ENCODE measurements at places on chromosomes 2 and 18. TPM values are rescaled to one million over a fixed set of nuclear protein-coding genes. Genes with fewer than 3 reads are reported as not detected.

HOXD13 gene
- total RNA-seq = not detected

DNA sequence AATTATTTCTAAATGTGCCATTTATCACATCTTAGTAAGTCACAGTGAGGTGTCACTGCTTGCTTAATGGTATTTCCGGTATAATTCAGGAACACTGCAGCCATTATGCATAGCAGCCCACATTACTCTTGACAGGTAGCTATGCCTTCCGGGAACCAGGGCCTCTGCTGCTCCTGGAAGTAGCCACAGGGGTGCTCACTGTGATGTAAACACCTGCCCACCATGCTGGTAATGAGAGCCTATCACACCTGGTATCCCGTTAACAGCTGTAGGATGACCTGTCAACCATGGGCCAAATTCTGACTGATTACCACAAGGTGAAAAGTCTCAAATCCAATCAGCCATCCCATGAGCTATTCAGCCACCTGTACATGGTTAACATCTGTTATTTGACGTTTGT, 647.0 kb upstream of the NXPH2 start:
- H3K27me3 ChIP-seq = no peaks in the 10 kb centered on the region
- H3K4me3 ChIP-seq = no peak overlapping the region
- DNase-seq = no peak
- H3K27ac ChIP-seq = no peak overlapping the region
- no peaks in the 10 kb centered on the region for H3K36me3 ChIP-seq

- no peaks in the 10 kb centered on the region for H3K27me3 ChIP-seq
- DNase-seq = no peak
- H3K4me1 ChIP-seq = no peaks in the 10 kb centered on the region
- H3K27ac ChIP-seq = no peak overlapping the region
- H3K4me3 ChIP-seq = no peak overlapping the region
These were observed 100.0 kb upstream of the PID1 start for GRCh38 chr2:229371086-229371485.

GRCh38 chr2:74849228-74849892, 15.4 kb downstream of the HK2 start:
- H3K36me3 ChIP-seq = peaks cover 5% of the 10 kb centered on the region
- H3K4me1 ChIP-seq = peaks cover 71% of the 10 kb centered on the region
- peak overlapping the region; percentile 95 for H3K27ac ChIP-seq
- peak overlapping the region; percentile 60 for H3K4me3 ChIP-seq
- DNase-seq = peak; percentile 59

- H3K27ac ChIP-seq = no peak overlapping the region
- DNase-seq = no peak
- H3K36me3 ChIP-seq = no peaks in the 10 kb centered on the region
- H3K4me3 ChIP-seq = no peak overlapping the region
- H3K27me3 ChIP-seq = peaks cover 30% of the 10 kb centered on the region
These were observed 2.5 kb downstream of the LTBP1 start for GRCh38 chr2:32949260-32949659.

All from activated CD4-positive, alpha-beta memory T cell treated with anti-CD3 and anti-CD28 coated beads, Interleukin-2, amount 10 ng/mL, durations not matched to agents 7 days and 5 days (primary cell).